Sciatic nerve (tissue), 2 donors: ENCODE measurements at places on chromosomes 1 and 21. TPM values are rescaled to one million over a fixed set of nuclear protein-coding genes. Genes with fewer than 3 reads are reported as not detected.

DNA sequence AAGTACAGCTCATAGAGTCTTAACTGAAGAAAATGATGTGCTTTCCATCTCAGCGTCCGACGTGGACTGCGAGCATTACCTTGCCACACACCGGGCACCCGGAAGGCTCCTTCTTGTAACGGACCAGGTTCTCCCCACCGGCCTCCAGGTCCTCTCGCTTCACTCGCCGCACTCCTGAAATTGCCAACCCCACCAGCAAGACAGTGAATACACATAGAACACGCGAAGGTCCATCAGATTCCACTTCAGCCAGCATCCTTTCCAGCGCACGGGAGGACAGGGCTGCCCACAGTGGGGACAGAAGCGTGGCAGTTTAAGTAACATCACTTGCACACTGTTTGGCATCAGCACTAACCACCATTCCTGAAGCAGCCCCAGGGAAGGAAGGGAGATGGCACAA is 53.3 kb downstream of the PRDM15 start:
- peak; percentile 53 for DNase-seq

GRCh38 chr21:26115305-26115704 is 55.3 kb downstream of the APP start:
- no peak for DNase-seq

GRCh38 chr1:219523411-219523810 is 89.5 kb downstream of the ZC3H11B start:
- no peak for DNase-seq

DNA sequence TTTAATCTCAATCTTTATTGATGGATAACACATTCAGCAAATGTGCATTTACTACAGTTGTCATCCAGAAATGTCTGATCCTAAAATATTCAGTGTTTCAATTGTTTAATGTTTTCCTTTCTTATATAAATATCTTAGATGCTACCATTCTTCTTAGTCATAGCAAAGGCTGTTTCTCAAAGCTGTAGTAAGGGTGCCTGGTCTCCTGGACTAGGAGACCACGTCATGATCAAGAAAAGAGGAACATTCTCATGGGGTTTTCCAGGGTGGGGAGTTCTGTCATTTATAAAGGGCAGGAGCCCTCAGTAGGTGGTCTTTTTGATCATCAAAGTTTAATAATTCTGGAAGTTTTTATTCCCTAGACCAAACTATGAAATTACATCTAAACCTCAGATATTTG is 292.8 kb downstream of the HMCN1 start:
- DNase-seq: no peak

- DNase-seq: peak; percentile 66
Measured at GRCh38 chr21:25561668-25562641, 45.3 kb downstream of the MRPL39 start.

GRCh38 chr21:34880401-34880800 is 168.7 kb downstream of the RUNX1 start:
- DNase-seq: no peak

DNA sequence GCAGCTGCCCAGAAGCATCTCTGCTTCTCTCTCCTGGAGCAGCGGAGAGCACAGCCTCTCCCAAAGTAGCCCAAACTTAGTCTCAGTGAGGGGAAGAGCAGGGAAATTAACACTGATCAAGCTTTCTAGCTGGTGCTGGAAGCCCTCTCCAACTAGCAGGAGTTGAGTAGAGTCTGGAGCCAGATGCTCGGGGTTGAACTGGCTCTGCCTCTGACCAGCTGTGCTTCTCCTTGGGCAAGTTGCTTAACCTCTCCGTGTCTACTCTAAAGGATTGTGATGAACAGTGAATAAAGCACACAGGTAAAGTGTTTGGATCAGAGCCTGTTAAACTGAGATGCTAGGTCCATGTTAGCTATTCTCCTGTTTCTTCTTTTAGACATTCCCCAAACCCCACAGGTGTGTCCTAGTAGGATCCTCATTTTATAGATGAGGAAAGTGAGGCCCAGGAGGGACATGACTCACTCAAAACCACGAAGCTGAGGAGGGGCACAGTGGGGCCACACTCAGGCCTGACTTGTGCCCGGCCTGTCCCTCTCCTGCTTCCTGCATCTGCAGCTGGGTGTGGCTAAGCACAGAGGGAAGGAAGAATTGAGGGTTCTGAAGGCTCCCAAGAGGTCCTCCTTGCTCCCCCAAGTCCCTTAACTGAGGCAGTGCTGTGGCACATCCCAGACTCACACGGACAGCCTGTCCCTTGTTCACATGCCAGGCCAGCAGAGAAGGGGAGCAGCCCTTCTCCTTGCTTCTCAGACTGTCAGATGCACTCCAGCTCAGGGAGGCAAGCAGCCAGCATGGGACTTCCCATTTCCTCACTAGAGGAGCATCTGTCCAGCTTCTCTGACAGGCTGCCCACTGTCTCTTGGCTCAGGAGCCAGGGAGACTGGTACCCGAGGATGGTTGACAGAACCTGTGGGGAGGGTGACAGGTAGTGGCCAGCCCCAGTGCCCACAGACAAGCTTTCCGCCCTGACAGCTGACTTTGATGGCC is 152.0 kb upstream of the IGSF21 start:
- no peak for DNase-seq

- no peak for DNase-seq
Measured at GRCh38 chr1:64983110-64983509, 16.8 kb upstream of the JAK1 start.

The RUNX3 gene
- total RNA-seq: 2.0 TPM

DNA sequence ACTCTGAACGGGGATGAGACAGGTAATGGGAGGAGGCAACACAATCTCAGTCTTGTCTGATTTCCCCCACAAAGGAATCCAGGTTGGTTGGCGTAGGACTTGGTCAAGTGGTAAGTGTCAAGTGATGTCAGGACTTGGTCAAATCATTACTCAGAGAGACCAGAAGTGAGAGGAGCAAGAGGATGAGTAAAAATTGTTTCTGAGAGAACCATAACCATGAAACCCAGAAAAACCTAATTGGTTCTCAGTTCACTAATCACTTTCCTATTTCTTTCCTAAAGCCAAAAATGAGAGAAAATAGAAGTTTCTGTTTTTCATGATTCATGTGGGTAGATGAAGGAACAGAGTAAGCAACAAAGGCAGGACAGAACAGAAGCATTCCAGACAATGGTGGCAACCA is 5.0 kb downstream of the PHC2 start:
- DNase-seq: no peak

GRCh38 chr1:245875581-245876261 is 631.4 kb downstream of the SMYD3 start:
- DNase-seq: no peak

GRCh38 chr1:161131523-161132409 is 701 bp downstream of the DEDD start:
- no peak for DNase-seq

The KRTAP10-4 gene
- total RNA-seq: not detected

DNA sequence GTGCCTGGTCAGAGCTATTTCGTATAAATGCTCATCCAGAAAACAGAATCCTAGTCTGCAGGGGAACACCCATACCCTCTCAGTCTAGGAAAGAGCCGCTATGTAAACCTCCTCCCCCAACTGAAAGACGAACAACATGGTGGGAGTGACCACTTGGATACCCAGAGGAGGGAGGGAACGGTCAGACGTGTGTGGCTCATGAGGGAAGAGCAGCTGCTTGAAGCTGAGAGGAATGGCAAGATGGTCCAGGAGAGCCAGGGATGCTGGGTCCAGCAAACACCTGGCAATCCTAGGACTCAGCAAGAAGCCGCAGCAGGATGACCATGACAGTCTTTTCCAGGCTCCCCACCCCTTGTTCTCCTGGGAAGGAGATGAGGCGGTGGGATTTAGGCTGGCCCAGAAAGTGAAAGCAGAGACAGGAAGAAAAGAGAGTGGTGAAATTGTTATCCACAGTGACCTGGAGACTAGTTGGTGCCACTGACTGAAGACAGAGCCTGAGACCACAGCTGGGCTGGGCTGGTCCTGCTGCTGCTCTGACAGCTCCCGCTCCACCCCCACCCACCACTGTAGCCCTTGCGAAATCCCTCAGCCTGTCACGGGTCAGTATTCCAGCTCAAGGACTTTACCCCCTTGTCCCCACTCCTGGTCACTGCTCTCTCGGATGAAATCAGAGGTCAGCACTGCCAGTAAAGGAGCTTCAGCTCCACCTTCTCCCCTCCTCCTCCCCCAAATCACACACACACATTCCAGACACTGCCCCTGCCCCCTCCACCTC is 3.6 kb downstream of the CERS2 start:
- DNase-seq: peak; percentile 80

The ACTL8 gene
- not detected for total RNA-seq

The MAP1LC3C gene
- total RNA-seq: 2.0 TPM

GRCh38 chr1:41439234-41439633 is 45.2 kb downstream of the EDN2 start:
- no peak for DNase-seq

- DNase-seq: no peak
Measured at GRCh38 chr1:223878598-223879325, 33.0 kb upstream of the TP53BP2 start.

DNA sequence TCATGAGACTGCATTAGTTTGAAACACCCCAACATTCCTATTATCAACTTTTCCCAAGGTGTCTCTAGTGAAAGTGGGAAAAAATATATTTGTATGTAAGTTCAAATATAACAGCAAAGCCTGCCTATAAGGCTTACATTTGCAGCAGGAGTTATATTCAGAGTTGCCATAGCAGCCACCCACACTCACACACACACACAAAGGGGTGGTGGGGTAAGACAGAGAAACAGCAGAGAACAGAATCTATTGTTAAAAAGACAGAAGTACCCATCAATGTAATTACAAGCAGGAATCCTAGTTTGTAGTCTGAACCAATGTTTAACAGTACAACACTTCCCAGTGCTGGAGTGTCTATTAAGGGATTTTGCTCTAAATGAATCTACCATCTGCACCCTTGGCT is 55.0 kb downstream of the PLPPR5 start:
- DNase-seq: no peak

The MIXL1 gene
- total RNA-seq: not detected

GRCh38 chr1:23748016-23748415 is 4.7 kb downstream of the ELOA start:
- DNase-seq: no peak

GRCh38 chr1:26994020-26994786 is 711 bp downstream of the TRNP1 start:
- no peak for DNase-seq

DNA sequence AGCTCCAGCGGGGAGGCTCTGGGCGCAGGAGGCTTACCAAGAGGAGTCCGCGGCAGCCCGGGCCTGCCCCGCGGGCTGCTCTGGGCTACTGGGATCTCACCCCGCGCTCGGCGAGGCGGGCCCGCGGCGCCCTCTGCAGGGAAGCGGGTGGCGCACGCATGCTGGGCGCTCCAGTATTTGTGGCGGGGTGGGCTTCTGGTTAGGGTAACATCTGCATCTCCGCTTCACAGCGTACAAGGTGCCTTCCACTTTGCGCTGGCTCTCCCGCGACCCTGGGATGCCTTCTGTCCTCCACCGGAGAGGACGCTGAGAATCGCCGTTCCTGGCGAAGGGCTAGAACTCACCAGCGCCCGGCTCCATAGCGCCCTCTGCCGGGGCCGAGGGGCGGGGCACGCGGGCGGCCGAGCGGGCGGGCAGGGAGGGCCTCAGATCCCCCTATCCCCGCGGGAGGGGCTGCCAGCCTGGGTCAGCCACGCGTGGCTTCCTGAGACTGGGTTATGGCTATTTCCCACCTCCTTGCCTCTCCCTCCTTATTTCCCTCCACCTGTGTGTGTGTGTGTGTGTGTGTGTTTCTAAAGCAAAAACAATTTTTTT is 46.6 kb upstream of the CTBS start:
- DNase-seq: peak; percentile 81

The OXCT2 gene
- total RNA-seq: 8.5 TPM

- DNase-seq: no peak
Measured at GRCh38 chr1:22428672-22429071, 23.0 kb upstream of the ZBTB40 start.

DNA sequence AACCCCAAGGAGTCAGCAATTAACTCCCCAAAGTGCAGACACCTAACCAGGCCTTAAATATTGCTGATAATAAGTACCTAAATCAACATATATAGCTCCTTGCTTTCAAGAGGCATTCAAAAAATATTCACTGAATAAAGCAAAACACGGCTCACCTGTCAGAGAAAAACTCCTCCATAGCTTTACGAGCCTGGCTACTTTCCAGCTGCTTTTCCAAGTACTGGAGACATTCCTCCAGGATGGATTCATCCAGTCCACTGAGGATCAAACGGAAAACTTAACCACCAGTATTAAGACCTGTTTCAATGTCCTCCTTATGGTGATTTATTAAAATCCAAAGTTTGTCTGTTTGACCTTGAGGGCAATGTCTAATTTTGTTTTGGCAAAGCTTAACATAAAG is 44.6 kb downstream of the UBR4 start:
- no peak for DNase-seq

The SYT14 gene
- 3.8 TPM for total RNA-seq

- DNase-seq: no peak
Measured at GRCh38 chr1:175470591-175470990, 272.8 kb downstream of the TNR start.

GRCh38 chr21:33916200-33916567 is 580 bp upstream of the ATP5PO start:
- DNase-seq: no peak

GRCh38 chr1:61491497-61491896 is 233.4 kb downstream of the TM2D1 start:
- DNase-seq: no peak

DNA sequence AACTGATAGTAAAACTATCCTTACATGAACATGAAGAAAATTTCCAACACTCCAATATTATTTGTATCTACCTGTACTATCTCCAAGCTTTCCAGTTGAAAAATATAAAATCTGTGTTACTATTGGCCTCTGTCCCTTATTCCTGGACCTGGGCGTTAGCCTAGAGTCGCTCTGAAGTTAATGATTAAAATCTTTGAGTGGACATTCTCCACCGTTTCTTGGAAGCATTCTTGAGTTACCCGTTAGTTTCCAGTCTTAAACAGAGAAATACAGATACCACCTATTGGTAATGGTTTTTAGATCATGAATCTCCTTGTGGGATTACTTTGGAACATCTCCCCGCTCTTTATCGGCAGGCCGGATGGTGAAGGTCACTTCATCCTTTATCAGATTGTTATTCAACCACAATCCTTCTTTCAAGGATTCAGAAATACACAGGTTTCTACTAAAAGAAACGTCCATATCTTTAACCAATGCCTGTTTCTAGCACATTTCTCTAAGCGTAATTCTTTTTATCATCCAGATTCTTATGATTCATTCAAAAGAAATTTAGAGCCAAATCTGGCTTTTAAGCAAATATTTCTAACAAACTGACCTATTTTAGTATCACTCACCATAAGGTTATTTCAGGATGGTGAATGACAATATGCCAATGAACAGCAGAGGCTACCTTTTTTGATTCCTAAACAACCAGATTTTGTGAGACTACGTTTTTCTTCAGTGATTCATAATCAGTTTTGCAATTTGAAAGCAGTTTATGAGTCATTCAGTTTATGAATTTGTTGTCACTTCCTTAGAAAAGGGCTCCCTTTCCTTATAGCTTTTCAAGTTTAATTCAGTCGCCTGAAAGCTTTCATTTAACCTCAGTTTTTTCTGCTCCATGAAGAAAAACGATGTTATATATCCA is 70.2 kb upstream of the ERRFI1 start:
- no peak for DNase-seq

DNA sequence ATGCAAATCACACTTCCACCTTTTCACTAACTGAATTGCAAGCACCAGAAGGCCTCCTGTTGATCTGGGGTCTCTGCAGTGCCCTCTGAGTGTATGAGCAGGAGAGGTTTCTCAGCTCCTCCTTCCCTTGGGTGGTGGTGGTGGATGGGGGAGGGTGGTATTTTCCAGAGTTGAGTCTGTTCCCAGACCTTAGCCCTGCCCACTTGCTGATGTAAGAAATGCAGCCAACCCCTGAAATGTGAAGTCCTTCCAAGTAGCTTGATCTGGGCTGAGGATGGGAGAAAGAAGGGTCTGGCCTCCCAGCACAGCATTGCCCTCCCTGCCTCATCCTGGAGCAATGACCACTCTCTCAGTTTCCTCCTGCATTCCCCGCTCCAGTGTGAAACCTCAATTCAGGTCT is 6.3 kb upstream of the FOXD2 start:
- DNase-seq: no peak
